ENCODE measurements at places on chromosomes 1 and 21.
A peak's percentile ranks its signal among the peaks of the same experiment; 100 is the strongest.

DNA sequence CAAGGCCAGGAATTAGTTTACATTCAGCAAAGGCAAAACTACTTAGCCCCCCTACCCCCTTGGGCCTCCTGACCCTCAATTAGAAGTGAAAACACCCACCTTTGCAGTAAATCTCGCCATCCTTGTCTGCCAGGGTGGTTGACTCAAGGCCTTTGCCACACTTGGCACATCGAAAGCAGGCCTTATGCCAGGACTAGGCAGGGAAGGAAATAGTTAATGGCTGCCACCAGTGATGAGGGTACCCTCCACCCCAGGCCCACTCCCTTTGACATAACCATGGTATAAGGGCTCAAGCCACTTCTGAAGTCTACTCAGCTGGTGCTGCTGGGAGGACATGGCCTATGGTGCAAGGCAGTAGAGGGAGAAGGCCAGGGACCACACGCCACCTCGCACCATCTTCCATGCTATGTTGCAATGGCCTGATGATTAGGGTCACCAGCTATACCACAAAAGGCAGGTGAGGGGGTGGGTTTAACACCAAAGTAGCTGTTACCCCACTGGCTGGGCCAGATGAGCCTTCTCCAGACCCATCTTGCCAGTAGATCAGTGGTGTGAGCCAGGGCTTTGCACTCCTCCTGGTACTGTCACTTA, 16.3 kb upstream of the PHLDA3 start:
- DNase-seq = no peak

- no peak for DNase-seq
These were observed 13.5 kb downstream of the TRABD2B start for GRCh38 chr1:47983691-47984090.

GRCh38 chr1:229349463-229350385, 6.9 kb upstream of the CCSAP start:
- DNase-seq = no peak

DNA sequence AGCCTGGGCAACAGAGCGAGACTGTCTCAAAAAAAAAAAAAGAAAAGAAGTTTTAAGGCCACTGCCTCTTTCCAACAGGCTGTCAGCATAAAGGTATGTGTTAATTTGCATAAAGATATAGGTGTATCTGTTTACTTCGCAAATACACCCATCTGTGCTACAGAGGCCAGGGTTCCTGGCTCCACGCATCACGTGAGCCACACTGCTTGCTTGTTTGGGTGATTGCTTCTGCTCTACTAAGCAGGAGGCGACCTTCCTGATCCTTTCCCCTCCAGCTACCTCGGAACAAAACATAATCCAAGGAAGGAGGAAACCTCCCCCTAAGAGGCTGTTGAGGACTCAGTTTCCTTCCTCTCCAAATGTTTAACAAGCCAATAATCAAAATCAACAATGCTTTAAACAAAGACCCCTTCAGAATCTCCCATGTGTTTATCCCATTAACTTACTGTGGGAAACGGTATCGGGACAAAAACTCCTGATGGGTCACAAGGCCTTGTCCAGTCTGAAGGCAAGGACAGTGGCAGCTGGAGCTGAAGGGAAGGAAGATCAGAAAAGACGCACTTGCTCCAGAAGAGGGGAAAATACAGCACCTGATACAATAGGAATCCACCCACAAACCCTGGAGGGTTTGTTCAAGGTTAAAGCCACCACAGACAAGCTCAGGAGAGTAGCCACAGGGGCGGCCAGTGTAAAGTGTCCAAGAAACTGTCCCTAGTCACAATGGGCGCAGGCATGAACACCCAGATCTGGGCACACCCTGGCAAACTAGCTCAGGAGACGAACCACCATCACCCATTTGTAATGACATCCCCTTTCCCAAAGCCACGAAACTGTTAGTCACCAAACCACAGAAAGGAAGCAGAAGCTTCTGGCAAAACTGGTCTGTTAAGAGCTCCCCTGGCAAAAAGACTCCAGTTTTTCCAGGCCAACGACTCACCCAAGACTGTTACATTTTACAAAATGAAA, 17.2 kb downstream of the CTNNBIP1 start:
- DNase-seq = peak; percentile 82

DNA sequence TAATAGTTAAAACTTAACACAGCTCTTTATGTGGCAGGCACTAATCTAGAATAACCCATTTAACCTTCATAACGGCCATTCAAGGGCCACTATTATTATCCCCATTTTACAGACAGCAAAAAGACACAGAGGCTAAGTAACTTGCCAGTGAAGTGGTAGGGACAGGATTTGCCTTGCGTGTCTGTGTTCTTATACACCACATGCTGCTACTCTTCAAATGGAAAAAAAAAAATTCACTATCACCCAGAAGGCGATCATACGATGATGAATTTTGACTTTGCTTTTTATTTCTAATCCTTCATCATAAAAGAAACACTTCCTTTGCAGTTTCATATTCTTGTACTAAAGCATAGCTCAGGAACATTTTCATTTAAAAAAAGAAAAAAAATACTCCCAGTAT, 65.5 kb downstream of the RERE start:
- no peak for DNase-seq

GRCh38 chr1:201545851-201546492, 7.0 kb downstream of the NAV1 start:
- DNase-seq = no peak

GRCh38 chr1:80143361-80143760, 1136.8 kb upstream of the ADGRL4 start:
- DNase-seq = no peak

- DNase-seq = peak; percentile 97
These were observed 54.7 kb upstream of the IFFO2 start for GRCh38 chr1:19010995-19011844.

GRCh38 chr1:171841931-171842761, 848 bp downstream of the DNM3 start:
- DNase-seq = peak; percentile 7

DNA sequence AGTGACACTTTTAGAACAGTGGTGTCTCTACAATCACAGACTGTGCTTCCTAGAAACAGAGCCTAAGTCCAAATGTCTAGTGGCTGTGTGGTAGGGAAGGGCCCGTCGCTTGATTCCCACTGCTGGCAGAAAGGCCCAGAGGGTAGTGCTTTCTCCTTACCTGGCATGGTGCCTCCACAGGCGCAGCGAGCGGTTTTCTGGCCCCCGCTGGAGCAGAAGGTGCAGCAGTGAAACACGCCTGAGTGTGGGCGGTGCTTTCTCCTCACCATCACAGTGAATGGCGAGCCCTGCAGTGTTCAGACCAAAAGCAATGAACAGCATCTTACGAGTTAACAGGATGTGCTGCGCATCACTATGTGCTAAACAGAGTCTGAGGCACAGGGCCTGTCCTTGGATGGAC, 8.3 kb downstream of the TRIM45 start:
- no peak for DNase-seq

GRCh38 chr1:9822897-9823692, 670 bp downstream of the CLSTN1 start:
- DNase-seq = peak; percentile 19

DNA sequence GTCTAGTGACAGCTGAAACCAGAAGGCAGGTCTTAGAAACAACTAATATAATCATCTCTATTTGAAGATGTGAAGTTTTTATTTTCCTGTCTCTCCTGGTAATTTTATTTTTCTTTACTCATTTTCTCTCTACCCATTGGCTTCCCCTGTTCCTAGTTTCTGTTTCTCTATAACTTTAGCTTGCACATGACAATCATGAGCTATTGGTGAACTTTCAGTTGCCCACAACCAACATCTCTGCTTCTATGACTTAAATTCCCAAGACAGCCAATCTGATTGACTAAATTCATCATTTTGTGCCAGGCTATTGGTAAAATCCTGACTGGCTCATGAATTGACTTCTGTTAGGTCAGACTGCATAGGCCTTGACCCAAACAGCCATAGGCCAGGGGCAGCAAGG, 13.7 kb upstream of the ACADM start:
- DNase-seq = no peak

GRCh38 chr1:191882870-191883269, 275.4 kb upstream of the RGS18 start:
- DNase-seq = no peak

Data from AG10803 (cell line).